ENCODE measurements at places on chromosomes 7 and 10. TPM values are rescaled to one million over a fixed set of nuclear protein-coding genes. Genes with fewer than 3 reads are reported as not detected.

Gene CHN2
- 12.8 TPM for total RNA-seq

Gene MYL10
- total RNA-seq, result not detected

Gene SLC13A4
- total RNA-seq, result not detected

Gene LRRC17
- total RNA-seq, result 0.91 TPM
